Cortex of kidney (tissue), 1 donor: ENCODE measurements at places on chromosomes 1 and 21.

DNA sequence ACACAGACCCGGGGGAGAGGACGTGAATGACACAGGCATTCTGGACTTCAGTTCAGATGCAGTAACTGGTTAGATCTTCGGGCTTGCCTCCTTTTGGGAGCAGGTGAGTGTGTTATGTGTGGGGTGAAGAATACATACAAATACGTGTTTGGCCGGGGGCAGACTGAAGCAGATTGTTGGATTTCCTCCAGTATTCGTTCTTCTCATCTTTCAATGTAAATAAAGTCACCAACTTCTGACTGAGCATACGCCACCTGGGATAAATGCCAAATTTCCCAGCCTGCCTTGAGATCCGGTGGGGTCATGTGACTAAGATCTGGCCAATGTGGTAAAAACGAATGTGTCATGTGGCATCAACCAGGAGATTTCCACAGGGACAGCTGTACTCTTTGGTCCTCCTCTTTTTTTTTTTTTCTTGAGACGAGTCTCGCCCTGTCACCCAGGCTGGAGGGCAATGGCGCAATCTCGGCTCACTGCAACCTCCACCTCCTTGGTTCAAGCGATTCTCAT, 189.8 kb downstream of the RGS7 start:
- no peak for DNase-seq

- DNase-seq: no peak
These were observed 58.3 kb upstream of the KIF26B start for GRCh38 chr1:245096311-245097066.

GRCh38 chr1:164670026-164670425, 111.0 kb downstream of the PBX1 start:
- no peak for DNase-seq

- no peak for DNase-seq
These were observed 94.7 kb upstream of the TARDBP start for GRCh38 chr1:10917513-10918454.

- no peak for DNase-seq
These were observed 93.7 kb upstream of the ARHGEF16 start for GRCh38 chr1:3360646-3361257.

DNA sequence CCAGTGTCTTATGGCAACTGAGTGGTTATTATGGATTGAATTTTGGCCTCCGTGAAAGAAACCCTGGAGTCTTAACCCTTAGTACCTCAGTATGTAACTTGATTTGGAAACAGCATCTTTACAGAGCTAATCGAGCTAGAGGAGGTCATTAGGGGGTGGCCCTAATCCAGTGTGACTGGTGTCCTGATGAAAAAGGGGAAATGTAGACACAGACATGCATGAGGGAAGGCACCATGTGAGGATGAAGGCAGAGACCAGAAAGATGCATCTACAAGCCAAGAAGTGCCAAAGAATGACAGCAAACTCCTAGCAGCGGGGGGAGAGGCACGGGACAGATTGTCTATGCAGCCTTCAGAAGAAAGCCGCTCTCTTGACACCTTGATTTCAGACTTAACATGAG, 14.7 kb downstream of the DOP1B start:
- DNase-seq: no peak

- no peak for DNase-seq
These were observed 153.0 kb downstream of the HLX start for GRCh38 chr1:221032204-221032585.

GRCh38 chr1:6019166-6019845, 26.4 kb upstream of the KCNAB2 start:
- no peak for DNase-seq

- no peak for DNase-seq
These were observed 73.5 kb downstream of the ABL2 start for GRCh38 chr1:179156026-179156425.

DNA sequence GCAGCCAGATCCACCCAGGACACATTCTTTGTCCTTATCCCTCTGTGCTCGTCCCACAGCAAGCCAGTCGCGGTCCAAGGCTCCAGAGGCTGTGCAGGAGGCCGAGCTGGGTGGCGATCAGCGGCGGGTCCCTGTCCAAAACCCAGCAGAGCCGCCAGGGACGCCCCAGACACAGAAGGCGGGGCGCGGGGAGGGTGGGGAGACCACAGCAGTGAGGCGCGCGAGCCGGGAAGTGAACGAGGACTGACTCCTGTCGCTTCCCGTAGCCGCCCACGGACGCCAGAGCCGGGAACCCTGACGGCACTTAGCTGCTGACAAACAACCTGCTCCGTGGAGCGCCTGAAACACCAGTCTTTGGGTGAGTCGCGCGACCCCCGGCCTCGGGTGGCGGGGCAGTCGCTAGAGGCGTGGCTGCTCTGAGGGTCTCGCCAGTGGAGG, at the start of gene LGALS8:
Gene LGALS8 (plus strand): TSS at position 279 of the 438 bp plus-strand sequence. CDS start 2,089 bp downstream, outside the sequence.
- no peak for DNase-seq

DNA sequence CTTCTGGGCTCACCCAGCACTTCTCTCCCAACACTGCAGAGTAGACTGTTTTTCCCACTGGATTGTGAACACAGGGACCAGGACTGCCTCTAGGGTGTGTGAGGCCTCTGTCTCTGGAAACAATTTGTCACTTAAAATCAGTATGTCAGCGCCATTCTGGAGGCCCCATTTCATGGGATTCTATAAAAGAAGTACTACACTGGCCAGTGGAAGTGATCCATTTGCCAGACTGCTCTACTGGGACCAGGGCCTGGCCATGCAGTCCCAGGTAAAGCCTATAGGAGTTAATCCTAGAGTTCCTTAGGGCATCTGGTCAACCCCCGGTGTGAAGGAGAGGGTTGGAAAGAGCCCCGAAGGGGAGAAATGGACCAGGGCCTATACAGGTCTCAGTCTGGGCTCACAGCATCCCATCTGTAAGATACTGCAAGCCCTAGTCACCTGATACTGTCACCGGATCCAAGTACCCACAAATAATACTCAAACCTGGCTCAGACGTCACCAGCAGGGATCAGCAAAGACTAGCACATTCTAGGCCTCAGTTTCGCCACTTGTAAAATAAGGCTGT, 245.0 kb downstream of the FOXD2 start:
- no peak for DNase-seq

- no peak for DNase-seq
These were observed 3.1 kb upstream of the CDKN2C start for GRCh38 chr1:50966991-50967390.

DNA sequence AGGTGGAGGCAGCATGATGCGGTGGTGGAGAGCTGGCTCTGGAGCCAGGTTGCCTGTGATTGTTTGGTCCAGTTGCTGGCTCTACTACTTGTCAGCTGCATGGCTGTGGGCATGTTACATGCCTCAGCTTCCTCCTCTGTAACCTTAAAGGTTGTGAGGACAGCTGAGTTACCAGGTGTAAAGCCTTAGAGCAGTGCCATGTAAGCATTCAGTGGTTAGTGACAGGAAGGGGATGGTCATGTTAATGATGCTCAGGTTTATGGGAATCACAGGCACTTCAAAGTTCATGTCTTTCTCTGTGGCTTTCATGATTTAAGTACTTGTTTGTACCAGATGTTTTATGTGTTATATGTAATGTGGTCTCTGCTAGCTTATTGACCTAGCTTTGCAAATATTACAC, 32.6 kb downstream of the PTGFRN start:
- DNase-seq: no peak

GRCh38 chr1:24575905-24576587, 20.2 kb downstream of the NCMAP start:
- DNase-seq: no peak

GRCh38 chr1:53573522-53573921, 114.3 kb downstream of the DMRTB1 start:
- DNase-seq: no peak

GRCh38 chr1:117740496-117740895, 134.6 kb downstream of the TENT5C start:
- no peak for DNase-seq

GRCh38 chr1:216936779-216937178, 213.6 kb upstream of the ESRRG start:
- no peak for DNase-seq

- no peak for DNase-seq
These were observed 181.9 kb downstream of the ZSCAN20 start for GRCh38 chr1:33654267-33654834.

DNA sequence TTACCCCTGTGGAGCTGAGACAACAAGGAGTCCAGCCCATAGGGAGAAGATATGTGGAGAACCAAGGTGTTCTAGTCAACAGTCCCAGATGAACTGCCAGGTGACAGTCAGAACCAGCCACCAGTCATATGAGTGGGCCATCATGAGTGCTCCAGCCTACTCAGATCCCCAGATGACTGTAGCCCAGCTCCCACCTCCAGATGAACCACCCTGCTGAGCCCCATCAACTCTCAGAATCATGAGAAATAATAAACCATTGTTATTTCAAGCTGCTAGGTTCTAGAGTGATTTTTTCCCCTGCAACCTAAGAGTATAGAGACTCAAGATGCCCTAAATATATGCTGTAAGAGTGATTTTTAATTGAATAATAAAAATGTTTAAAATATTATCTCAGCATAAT, 444.2 kb downstream of the GPATCH2 start:
- no peak for DNase-seq

DNA sequence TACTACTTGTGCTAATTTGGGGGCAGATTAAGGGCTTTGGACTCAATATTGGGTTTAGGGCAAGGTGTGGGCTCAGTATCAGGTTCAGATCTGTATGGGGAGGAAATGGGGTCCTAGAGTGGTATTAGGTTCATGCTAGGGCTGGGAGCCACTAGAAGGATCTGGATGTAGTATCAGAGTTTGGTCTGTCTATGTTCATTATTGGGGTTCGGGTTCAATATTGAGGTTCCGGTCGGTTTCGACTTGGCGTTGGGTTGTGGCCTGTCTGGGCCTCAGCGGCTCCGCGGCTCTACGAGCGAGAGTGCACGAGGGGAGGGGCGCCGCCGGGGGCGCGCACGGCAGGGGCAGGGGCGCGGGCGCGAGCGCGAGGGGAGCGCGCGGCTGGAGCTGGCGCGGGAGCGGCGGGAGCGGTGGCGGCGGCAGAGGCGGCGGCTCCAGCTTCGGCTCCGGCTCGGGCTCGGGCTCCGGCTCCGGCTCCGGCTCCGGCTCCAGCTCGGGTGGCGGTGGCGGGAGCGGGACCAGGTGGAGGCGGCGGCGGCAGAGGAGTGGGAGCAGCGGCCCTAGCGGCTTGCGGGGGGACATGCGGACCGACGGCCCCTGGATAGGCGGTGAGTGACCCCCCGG, at the start of gene PTPRF:
Gene PTPRF (plus strand): TSS at position 401 of the 624 bp plus-strand sequence. CDS start 14,193 bp downstream, outside the sequence.
- DNase-seq: no peak

GRCh38 chr1:192506741-192507155, 68.8 kb upstream of the RGS1 start:
- DNase-seq: no peak

GRCh38 chr1:197985351-197985750, 68.2 kb downstream of the LHX9 start:
- no peak for DNase-seq

GRCh38 chr1:111441573-111442192, 7.4 kb downstream of the WDR77 start:
- no peak for DNase-seq

- DNase-seq: no peak
These were observed 161.2 kb upstream of the C1orf87 start for GRCh38 chr1:60234776-60235175.

DNA sequence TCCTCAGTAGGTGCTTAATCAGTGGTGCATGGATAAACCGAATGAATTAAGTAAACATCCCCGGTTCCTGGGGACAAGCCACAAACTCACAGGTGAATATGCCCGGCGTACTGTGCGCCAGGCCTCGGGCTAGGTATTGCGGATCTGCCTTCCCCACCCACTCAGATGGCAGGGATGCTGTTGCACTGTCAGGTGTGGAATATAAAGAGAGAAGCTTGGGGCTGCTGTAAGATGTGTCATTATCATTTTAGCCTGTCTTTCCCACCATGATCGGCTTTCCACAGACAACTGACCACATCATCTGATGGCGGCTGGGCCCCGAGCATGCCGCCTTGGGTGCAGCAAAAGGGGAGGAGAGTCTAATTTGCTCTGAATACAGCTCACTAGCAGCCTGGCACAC, 45.4 kb upstream of the LRP8 start:
- DNase-seq: no peak

DNA sequence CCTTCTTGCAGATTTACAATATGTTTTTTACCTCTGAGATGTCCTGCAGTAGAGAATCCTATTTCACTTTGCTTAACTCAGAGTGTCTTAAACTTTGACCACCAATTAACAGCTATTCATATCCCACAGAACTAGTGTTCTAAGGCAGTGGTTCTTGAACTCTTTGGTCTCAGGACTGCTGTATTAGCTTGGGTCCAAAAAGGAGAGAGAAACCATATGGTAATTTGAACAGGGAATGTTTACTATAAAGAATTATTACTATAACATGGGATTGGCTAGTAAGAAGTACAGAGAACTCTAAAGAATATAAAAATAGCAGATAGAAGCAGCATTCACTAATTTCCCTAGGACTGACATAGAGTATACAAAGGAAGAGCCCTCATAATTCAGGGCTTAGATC, 31.6 kb downstream of the FAM177B start:
- no peak for DNase-seq

GRCh38 chr1:15916417-15916816, 59.5 kb downstream of the ZBTB17 start:
- no peak for DNase-seq

GRCh38 chr1:40625076-40625475, 40.4 kb downstream of the RIMS3 start:
- DNase-seq: no peak

DNA sequence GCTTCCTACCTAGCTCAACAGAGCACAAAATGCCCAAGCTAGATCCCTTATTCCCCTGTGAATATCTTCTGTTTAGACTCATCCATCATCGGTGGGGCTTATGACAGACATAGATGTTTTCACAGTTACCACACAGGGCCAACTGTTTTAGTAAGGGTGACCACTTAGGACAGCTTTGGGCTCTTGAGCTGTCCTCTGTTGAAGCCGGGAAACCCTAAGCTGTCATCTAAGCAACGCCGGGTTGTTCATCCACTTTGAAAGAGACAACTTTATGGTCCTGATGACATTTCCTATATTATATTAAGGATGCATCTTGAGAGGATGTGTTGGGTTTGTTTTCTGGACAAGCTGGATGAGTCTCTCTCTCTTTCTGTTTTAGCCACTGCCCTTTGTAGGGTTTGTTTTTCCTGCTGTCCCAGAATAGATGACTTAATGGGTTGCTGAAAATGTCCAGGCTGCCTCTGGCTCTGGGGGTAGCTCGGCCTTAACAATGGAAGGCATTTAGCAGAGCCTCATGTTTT, 110.5 kb upstream of the UBE2U start:
- no peak for DNase-seq

GRCh38 chr1:212053993-212054392, 18.4 kb downstream of the DTL start:
- DNase-seq: no peak

DNA sequence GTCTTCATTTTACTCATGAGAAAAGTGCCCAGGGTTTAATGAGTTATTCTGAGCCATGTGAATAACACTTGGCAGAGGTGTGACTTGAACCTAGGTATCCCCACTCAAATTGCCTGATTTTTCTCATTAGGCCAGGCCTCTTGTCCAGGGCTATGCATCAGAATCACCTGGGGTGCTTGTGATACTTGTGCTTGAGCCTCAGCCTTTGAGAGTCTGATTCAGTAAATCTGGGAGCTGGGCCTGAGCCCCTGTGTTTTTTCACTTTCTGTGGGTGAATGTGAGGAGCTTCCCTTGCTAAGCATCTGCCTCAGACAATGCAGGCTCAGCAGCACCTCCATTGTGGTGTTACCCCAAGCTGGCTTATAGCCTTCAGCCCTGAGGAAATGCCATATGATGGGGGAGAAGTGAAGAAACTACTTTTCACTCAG, 127.1 kb downstream of the S1PR1 start:
- DNase-seq: no peak
